A375 (cell line): ENCODE measurements at places on chromosomes 6 and 20. TPM values are rescaled to one million over a fixed set of nuclear protein-coding genes. Genes with fewer than 3 reads are reported as not detected.

THBD gene
- 0.56 and 0.79 TPM in 2 replicates for total RNA-seq

SAMHD1 gene
- total RNA-seq: 10.6 and 11.9 TPM in 2 replicates

EDN1 gene
- 0.38 and 0.48 TPM in 2 replicates for total RNA-seq

AMD1 gene
- 57.1 and 72.4 TPM in 2 replicates for total RNA-seq

NHLRC1 gene
- total RNA-seq: 0.30 and 0.40 TPM in 2 replicates

SPATS1 gene
- total RNA-seq: not detected in 2 replicates

PI3 gene
- total RNA-seq: not detected in 2 replicates

ZNF335 gene
- 32.9 and 37.4 TPM in 2 replicates for total RNA-seq

USP49 gene
- total RNA-seq: 1.2 and 1.8 TPM in 2 replicates

CD2AP gene
- 8.3 and 9.3 TPM in 2 replicates for total RNA-seq

DSP gene
- 6.9 and 7.9 TPM in 2 replicates for total RNA-seq

NR2E1 gene
- 0.05 TPM in 1 of 2 replicates, not detected in the other for total RNA-seq

NRSN1 gene
- not detected in 2 replicates for total RNA-seq

FOXS1 gene
- not detected in 2 replicates for total RNA-seq

C2 gene
- total RNA-seq: 0.15 TPM in 1 of 2 replicates, not detected in the other

PERP gene
- 18.3 and 18.8 TPM in 2 replicates for total RNA-seq

PRDM13 gene
- total RNA-seq: 0.45 and 1.4 TPM in 2 replicates

PLN gene
- total RNA-seq: 0.08 and 0.29 TPM in 2 replicates

SPATA25 gene
- total RNA-seq: 2.6 and 3.1 TPM in 2 replicates
